Activated CD4-positive, alpha-beta T cell treated with anti-CD3 and anti-CD28 coated beads for 24 hours (primary cell): ENCODE measurements at places on chromosomes 6 and 20.

GRCh38 chr20:1301031-1301529, 27.9 kb downstream of the SDCBP2 start:
- peak; percentile 18 for DNase-seq

DNA sequence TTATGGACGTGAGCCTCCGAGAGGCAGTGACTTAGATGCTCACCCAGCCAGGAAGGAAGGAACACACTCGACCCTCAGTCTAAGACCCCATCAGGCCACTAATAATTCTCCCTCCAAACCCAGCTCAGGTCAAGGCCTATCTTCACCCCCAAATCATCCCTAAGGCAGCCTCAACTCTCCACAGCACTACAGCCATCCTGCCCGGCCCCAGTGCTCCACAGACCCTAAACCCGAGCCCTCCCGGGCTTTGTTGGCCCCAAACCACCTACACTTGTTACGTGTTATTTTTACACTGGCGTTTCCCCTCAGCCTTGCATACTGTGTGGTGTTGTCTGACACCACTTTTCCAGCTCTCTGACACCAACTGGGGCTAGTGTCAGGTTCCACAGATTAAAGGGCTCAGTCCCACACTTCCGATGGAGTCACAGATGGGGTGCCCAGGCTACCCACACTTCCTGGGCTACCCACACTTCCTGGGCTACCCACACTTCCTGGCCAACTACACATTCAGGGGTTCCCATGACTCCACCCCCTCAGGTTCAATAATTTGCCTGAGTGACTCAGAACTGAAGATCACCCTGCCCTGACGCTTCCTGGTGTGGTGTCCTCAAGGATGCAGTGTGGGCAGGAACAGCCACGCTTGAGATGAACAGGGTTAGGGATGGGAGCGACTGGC, 25.3 kb downstream of the RBCK1 start:
- peak; percentile 43 for DNase-seq

DNA sequence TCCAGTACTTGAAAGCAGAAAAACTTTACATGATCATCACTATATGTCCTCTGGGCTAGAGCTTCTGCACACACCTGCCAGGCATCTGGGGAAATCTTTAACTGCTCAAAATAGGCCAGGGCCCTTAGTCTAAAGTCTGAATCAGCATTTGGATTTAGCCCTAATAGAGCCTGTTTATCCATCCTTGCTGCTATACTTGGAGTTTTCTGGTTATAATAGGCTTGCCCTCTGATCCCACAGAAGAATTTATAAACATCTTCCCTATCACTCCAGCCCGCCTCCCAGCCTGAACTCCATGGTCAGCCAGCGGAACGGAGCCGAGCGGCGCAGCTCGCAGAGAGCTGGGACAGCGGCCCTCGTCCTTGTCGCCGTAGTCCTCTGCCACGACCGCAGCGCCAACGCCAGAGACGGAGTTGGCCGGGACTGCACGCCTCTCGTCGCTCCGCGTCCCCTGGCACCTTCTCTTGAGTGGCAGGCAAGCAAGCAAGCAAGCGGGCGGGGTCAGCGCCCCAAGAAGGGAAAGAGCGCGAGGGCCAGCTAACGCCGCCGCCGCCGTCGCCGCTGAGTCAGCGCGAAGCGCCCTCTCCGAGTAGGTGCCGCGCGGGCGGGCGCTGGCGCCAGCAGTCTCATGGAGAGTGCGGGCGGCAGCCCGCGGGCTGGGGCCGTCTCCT, 25.4 kb upstream of the ASIP start:
- peak; percentile 9 for DNase-seq

- DNase-seq = no peak
Observed at GRCh38 chr20:20425823-20426654, 58.1 kb downstream of the INSM1 start.

GRCh38 chr6:145587334-145587733, 148.0 kb downstream of the EPM2A start:
- no peak for DNase-seq

- DNase-seq = no peak
Observed at GRCh38 chr6:166408936-166409755, 26.4 kb upstream of the MPC1 start.

GRCh38 chr6:167507376-167507945, 182.6 kb downstream of the TTLL2 start:
- no peak for DNase-seq

DNA sequence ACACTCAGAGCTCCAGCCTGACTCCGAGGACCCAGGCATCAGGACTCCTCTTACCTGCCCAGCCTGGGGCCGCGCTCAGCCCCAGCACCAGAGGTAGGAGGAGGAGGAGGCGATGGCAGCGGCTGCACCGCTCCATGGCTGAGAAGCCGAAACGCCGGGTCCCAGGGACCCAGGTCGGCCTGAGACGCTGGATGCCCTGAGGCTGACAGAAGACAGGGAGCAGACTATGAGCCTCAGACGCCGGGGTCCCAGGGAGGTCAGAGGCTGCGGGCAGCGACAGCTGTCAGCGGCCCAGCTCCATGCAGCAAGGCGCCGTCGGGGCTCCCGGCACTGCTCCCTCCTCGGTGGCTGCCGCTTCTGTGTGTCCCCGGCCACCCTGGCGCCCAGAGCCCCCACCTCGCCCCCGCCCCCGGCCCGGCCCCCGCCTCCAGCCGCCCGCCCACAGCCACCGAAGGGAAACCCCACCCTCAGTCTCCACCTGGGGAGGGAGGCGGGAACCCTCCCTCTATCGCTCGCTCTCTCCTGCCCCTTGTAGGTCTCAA, at the start of gene COL11A2:
COL11A2 (minus strand) TSS at position 363 of the 542 bp plus-strand sequence; CDS start at position 136, 227 bp downstream.
- DNase-seq = no peak

DNA sequence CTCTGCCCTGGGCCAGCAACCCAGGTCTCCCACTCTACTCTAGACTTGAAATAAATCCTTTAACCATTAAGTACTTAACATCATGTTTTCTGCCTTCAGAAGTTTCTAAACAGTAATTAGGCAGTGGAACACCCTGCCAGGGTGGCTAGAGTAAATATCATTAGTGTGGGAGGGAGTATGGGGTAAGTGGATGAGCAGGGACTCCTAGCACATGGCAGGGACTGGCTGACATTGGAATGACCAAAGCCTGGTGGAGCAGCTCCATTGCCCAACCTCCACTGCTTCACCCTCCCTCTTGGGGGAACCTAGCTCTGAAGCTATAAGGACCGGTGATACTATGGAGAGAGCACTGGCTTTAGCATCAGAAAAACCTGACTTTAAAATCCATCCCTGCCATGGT, 167.1 kb downstream of the MAFB start:
- DNase-seq = no peak

DNA sequence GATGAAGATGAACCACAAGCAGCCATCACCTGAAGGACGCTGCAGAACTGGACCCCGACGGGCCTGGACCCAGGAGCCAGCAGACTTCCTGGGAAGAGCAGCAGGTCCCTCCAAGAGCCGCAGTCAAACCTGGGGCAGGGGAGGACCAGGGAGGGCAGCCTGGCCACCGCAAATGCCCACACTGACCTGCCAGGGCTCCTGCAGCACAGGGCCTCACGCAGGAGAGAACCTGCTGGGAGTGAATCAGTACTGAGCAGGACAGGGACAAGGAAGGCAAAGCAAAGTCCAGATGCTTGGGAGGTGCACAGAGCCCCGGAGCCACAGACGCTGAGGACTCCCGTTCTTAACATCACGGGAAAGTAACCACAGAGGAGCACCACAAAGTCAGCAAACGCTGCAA, 75.2 kb downstream of the TAF4 start:
- DNase-seq = no peak

GRCh38 chr6:139343052-139343750, 31.2 kb downstream of the CITED2 start:
- DNase-seq = no peak

- no peak for DNase-seq
Observed at GRCh38 chr6:52647199-52647598, 23.7 kb upstream of the TMEM14A start.

DNA sequence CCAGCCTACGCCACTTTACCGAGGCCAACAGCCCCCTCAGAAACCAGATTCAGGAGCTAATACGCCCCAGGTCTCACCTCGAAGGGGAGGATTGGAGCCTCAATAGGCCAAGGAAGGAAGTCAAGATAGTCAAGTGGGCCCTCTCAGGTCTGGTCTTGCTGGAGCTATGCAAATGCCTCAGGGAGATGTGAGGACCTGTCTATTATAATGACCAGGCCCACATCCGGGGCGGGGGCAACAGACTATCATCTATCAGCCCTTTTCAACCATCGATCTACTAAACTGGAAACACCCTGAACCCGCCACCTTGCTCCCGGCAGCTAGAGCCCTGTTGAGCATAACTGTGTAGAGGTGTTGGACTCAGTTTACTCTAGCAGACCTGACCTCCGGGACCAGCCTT, 12.7 kb upstream of the GSTA3 start:
- no peak for DNase-seq

DNA sequence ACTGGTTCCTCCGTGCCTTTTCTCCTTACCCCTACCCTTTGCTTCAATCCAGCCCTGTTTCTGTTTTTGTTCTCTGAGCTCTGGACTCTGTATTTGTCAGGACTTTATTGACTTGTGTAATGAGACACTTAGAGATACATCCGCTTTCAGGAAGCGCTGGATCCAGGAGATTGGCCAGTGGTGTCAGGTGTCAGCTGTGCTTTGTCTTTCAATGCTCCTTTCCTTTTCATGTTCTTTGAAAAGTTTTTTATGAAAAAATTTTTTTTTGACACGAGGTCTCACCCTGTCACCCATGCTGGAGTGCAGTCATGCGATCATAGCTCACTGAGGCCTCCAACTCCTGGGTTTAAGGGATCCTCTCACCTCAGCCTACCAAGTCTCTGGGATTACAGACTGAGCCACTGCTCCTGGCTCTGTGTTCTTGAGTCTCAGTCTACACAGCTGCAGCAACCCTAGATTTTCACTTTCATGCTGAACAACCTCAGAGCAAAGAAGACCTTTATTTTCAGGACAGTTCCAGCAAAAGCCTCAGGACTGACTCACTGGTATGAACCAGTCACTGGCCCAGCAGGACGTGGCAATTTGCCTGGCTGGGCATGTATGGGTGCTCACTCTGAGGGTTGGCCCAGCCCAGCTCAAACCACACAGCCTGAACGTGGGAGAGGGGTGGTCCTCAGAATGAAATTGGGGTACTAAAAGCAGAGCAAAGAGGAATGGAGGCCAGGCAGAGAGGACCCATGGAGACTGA, 108.5 kb downstream of the DHX35 start:
- DNase-seq = no peak

DNA sequence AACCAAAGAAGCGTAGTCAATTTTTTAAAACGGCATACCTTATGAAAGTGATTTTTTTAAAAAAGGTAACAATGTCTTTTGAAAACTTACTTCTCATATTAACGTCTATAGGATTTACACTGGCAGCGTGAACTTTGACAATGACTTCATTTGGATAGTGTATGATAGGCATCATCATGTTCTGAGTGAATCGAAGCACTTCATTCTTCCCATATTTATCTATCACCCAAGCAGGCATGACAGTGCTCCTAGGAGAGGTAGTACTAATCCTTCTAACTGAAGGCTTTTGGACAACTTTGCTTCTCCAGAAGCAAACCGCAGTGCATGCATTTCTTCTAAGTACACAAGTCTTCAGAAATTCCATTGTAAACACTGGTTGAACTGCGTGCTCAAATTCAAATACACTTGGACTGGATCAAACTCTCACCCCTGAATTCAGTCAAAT, 618 bp downstream of the RTN4IP1 start:
- no peak for DNase-seq

DNA sequence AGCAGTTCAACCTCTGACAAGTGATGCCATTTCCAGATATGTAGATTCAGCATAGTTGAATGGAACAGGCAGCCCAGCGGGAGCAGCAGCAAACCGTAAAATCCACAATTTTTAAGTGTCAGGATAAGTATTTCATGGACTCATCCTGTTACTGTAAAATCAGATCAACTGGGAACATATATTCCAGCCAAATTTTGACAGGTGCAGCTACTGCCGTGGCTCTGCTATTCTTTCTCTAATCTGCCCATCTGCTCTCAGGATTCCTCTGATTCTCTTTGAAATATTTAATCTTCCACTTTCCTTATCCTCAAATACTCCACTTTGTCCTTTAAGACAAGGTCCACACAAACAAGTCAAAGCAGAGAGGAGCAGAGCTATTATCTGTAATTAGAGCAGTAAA, 245.4 kb upstream of the ASCC3 start:
- DNase-seq = no peak

DNA sequence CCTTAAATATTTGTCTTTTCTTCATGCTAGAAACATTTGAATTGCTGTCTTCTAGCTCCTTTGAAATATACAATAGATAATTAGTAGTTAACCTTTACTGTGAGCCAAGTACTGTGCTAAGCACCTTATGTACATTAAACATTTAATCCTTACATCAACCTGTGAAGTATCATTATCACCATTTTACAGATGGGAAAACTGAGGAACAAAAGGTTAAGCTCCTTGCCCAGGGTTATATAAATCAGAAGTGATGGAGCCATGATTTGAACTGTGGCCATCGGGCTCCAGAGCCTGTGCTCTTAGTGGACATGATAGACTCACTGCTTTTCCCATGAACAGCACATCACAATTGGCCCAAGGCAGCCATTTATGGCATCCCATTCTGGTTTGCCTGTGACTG, 140.9 kb downstream of the UNC5CL start:
- DNase-seq = no peak

GRCh38 chr6:17393892-17394631, 667 bp downstream of the CAP2 start:
- no peak for DNase-seq

DNA sequence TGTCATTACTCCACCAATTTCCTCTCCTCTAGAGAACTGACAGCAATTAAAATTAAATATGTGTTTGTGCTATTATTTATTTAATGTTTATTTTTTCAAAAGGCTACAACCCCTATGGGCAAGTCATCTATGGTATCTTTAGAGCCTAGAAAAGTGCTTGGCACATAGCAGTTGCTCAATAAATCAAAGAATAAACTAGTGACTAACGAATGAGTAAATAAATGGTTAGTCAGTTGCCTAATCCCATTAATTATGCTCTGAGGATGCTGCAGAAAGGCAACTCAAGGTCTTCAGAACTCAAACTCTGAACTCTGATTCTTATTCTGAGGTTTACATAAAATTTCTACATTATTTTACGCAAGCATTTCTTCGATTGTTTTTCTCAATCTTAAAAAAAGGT, 193.0 kb upstream of the TSHZ2 start:
- DNase-seq = no peak

GRCh38 chr6:87832025-87832825, 130.2 kb upstream of the AKIRIN2 start:
- no peak for DNase-seq

GRCh38 chr6:56682635-56683034, 39.9 kb upstream of the DST start:
- DNase-seq = no peak

GRCh38 chr6:56715741-56716140, 73.1 kb upstream of the DST start:
- DNase-seq = no peak
